Activated naive CD8-positive, alpha-beta T cell treated with anti-CD3 and anti-CD28 coated beads, Interleukin-2, amount 10 ng/mL, durations not matched to agents 7 days and 5 days (primary cell): ENCODE measurements at places on chromosomes 12 and 14. TPM values are rescaled to one million over a fixed set of nuclear protein-coding genes. Genes with fewer than 3 reads are reported as not detected.

The MYH6 gene
- not detected for total RNA-seq

The SALL2 gene
- total RNA-seq, result 4.4 TPM

The RGS6 gene
- 0.08 TPM for total RNA-seq

The TPPP2 gene
- total RNA-seq, result not detected

- no peaks in the 10 kb centered on the region for H3K36me3 ChIP-seq
- DNase-seq, result no peak
- H3K27ac ChIP-seq, result no peak overlapping the region
These were observed 100.7 kb downstream of the ZFP36L1 start for GRCh38 chr14:68692216-68692615.

- H3K27me3 ChIP-seq, result no peaks in the 10 kb centered on the region
- H3K36me3 ChIP-seq, result peaks cover 24% of the 10 kb centered on the region
- no peak for DNase-seq
- no peak overlapping the region for H3K27ac ChIP-seq
- H3K4me3 ChIP-seq, result no peak overlapping the region
- H3K4me1 ChIP-seq, result peaks cover 12% of the 10 kb centered on the region
These were observed 16.7 kb downstream of the STK38L start for GRCh38 chr12:27260746-27261145.

- H3K4me3 ChIP-seq, result peak overlapping the region; percentile 91
- peaks cover 26% of the 10 kb centered on the region for H3K4me1 ChIP-seq
- DNase-seq, result no peak
- peak overlapping the region; percentile 88 for H3K27ac ChIP-seq
- H3K36me3 ChIP-seq, result peaks cover 7% of the 10 kb centered on the region
- H3K27me3 ChIP-seq, result no peaks in the 10 kb centered on the region
These were observed 565 bp upstream of the KLHL42 start for GRCh38 chr12:27779416-27779919.

DNA sequence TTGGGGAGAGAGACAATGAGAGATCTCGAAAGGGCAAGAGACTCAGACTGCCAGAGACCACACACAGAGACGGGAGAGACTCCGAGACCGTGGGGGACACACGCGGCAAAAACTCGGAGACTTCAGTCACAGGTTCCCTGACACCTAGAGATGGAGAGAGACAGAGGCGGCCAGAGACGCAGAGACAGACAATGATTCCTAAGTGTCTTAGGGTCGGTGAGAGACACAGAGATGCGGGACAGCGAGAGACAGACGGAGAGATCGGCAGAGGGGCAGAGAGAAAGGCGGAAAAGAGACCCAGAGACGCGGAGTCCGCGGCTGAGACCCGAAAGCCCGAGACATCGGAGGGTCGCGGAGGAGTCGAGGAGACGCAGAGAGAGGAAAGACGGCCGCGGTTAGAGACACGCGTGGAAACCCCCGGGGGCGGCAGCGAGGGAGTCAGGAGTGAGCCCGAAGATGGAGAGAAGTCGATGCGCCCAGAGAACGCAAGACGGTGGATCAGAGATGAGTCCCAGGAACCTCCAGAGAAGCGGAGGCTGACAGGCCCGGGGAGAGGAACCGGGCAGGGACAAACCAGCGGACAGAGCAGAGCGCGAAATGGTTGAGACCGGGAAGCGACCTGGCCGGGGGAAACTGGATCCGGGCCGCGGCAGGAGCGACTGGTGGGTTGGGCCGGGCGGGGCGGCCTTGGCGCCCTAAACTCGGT is 7.8 kb downstream of the LHX5 start:
- no peaks in the 10 kb centered on the region for H3K36me3 ChIP-seq
- peak overlapping the region; percentile 80 for H3K27ac ChIP-seq
- H3K27me3 ChIP-seq, result peaks cover 71% of the 10 kb centered on the region
- peaks cover 25% of the 10 kb centered on the region for H3K4me1 ChIP-seq
- DNase-seq, result no peak
- H3K4me3 ChIP-seq, result peak overlapping the region; percentile 46

DNA sequence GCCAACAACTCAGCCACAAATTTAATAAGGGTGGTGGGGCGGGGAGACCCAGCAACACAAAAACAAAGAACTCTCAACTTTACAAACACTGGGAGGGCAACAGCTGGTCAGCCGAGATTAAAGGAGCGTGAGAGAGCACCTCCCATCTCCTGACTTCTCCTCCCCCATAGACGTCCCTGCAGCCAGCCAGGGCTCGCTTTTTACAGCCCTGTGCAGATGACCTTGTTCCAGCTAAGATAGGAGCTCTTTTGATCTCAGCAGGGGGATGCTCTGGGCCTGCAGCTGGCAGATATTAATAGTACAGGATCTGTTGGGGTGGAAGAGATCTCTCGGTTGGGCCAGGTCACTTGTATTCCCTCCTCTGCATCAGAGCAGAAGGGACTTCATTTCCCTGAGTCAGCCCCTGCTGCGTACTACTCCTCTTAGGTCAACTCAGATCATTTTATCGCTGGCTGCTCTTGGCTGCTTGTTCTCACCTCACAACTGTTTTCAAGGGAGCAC is 475.8 kb downstream of the RAD51B start:
- no peak overlapping the region for H3K27ac ChIP-seq
- H3K27me3 ChIP-seq, result no peaks in the 10 kb centered on the region
- H3K36me3 ChIP-seq, result peaks cover 24% of the 10 kb centered on the region

DNA sequence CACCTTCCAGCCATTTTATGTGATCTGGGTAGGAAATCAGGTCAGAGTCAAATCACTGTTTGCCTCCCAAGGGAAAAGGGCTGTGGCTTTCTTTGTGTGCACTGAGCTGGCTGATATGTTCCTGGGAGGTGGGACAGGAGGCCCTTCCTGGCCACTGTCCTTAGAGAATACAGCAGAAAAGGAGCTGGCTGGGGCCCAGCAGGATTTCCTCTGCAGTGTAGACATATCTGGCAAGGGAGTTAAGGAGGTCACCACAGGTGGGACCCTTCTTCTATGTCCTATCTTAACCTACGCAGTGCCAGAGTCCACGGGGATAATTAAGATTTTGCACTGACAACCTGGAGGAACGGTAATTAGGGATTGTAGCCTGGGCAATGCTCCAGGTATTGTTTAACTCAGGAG is 145.3 kb downstream of the NTF3 start:
- H3K36me3 ChIP-seq, result no peaks in the 10 kb centered on the region
- H3K27ac ChIP-seq, result no peak overlapping the region

DNA sequence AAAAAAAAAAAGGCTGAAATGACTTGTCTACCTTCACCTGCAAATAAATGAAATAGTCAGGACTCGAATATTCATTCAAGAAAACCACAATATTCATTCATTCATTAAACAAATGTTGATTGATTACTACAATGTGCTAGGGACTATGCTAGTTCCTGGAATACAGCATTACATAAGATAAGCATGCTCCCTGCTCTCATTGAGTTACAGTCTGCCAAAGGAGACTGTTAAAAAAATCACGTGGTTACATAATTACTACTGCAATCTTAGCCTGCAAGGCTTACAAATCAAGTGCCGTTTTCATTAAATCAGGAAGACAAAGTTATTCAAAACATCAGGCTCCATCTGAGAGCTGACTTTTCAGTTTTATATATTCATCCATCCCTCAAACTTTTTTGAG is 70.4 kb upstream of the RIC8B start:
- H3K4me3 ChIP-seq, result no peak overlapping the region
- peaks cover 2% of the 10 kb centered on the region for H3K27me3 ChIP-seq

GRCh38 chr12:2624543-2625288 is 170.1 kb upstream of the FKBP4 start:
- DNase-seq, result no peak
- H3K36me3 ChIP-seq, result no peaks in the 10 kb centered on the region
- peaks cover 4% of the 10 kb centered on the region for H3K4me1 ChIP-seq
- H3K27ac ChIP-seq, result no peak overlapping the region
- H3K4me3 ChIP-seq, result no peak overlapping the region

GRCh38 chr12:89760783-89761182 is 52.1 kb upstream of the ATP2B1 start:
- H3K36me3 ChIP-seq, result peaks cover 2% of the 10 kb centered on the region
- no peaks in the 10 kb centered on the region for H3K27me3 ChIP-seq
- no peak for DNase-seq
- peaks cover 25% of the 10 kb centered on the region for H3K4me1 ChIP-seq

GRCh38 chr12:7154901-7155470 is 24.8 kb downstream of the CLSTN3 start:
- H3K27me3 ChIP-seq, result no peaks in the 10 kb centered on the region
- H3K36me3 ChIP-seq, result peaks cover 7% of the 10 kb centered on the region
- H3K27ac ChIP-seq, result no peak overlapping the region
- no peak overlapping the region for H3K4me3 ChIP-seq
- DNase-seq, result no peak

- H3K27me3 ChIP-seq, result peaks cover 2% of the 10 kb centered on the region
- H3K4me1 ChIP-seq, result peaks cover 1% of the 10 kb centered on the region
- H3K4me3 ChIP-seq, result no peak overlapping the region
- DNase-seq, result no peak
- no peaks in the 10 kb centered on the region for H3K36me3 ChIP-seq
These were observed 7.7 kb upstream of the IFNG-AS1 start for GRCh38 chr12:67981287-67982162.
